ENCODE measurements at places on chromosomes 1 and 21.

DNA sequence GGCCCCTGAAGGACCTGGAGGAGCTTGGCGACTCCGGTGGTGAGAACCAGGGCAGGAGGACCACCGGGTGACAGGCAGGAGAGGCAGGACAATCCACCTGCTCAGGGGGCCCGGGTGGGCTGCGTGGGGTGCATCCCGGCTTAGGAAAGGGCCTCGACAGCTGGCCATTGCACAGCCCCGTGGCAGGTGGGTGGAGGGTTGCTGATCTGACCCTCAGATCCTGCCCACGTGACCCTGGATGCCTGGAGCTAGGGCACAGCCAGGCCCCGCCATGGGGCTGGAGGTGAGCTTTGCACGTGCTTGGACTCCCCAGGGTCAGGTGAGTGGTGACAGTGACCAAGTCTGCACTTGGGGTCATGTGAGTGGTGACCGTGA is 35.5 kb upstream of the SLC19A1 start:
- DNase-seq, result no peak

DNA sequence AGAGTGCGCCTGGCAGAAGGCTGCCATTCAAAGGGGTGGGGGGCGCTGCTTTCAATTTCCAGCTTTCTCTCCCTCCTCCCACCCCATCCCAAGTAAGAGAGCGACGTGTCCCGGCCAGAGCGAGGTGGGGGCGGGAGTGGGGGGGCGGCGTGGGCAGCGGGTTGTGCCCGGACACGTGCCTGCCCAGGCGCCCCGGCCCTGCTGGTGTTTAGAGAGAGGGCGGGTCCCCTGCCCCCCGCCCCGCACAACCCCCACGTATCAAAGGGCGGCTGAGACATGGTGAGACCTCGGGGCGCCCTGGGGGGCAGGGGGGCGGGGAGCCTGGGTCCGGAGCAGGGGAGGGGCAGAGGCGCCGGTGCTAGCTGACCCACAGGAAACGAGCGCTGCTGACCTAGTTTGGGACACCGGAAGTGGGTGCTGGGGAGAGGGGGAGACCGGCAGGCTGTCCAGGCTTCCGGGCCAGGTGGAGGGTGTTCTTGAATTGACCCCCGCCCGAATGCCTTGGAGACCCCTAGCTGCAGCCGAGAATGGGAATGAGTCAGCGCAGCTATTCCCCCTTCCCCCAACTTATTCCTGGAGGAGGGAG is 1.3 kb downstream of the ZBTB7B start:
- peak; percentile 71 for DNase-seq

- peak; percentile 82 for DNase-seq
Measured at GRCh38 chr1:21896652-21897532, 40.2 kb downstream of the HSPG2 start.

- no peak for DNase-seq
Measured at GRCh38 chr1:22918644-22919043, 54.0 kb downstream of the LACTBL1 start.

DNA sequence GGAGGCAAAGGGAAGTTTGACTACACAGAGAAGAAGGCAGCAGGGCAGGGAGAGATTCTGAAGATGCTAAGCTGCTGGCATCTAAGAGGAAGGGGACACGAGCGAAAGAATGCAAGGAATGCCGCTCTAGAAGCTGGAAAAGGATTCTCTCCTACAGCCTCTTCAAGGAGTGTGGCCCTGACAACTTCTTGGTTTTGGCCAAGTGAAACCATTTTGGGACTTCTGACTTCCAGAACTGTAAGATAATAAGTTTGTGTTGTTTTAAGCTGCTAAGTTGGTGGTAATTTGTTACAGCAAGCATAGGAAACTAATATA is 28.5 kb downstream of the MGST3 start:
- peak; percentile 29 for DNase-seq

DNA sequence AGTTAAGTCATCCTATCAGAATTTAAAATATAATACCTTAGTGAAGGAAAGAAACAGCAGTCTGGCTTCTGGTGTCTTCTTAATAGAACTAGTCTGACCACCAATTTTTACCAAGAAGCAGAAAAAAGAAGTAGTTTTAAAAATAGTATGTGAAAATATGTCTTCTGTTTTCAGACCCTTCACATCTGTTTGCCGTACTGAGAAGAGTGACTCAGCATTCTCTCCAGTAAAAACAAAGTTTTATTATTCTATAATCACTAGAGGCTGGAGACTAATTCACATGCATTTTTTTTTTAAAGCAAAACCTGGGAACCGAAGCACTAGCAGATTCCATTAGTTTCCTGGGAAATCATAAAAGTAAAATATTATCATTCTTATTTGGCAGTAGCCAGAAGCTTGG is 163.8 kb downstream of the COL24A1 start:
- DNase-seq, result peak; percentile 81

DNA sequence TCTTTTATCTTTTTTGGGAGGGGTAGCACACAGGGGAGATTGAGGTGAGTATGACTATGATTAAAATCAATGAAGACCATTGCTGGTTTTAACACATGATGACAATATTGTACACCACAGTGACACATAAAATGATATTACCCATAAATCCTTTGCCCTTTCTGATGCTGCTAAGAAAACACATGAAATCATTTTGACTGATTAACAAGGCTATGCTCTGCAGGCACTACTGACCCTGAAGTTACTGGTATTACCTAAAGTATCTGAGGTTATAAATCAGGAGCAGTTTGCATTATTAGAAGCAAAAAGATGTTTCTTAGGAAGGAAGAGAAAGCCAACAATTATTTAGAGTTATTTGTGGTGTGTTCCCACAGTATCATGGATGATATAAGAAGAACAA is 701.2 kb upstream of the PTBP2 start:
- no peak for DNase-seq

DNA sequence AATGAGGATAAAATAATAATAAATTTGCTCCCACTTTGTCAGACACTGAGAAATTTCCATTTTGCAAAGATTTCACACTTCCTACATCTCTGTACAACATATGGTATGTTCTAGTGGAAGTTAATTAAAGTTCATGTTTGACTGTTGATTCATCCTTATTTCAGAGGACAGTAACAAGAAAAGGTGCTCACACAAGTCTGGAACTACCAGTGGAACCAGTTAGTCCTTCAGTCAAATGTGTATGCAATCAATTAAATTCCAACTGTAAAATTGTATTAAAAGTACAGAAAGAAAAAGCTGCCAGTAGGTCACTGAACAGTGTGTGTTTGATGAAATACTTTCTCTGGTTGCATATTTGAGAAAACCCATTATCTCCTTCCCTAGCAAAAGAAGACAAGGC is 496.0 kb upstream of the PKN2 start:
- no peak for DNase-seq

DNA sequence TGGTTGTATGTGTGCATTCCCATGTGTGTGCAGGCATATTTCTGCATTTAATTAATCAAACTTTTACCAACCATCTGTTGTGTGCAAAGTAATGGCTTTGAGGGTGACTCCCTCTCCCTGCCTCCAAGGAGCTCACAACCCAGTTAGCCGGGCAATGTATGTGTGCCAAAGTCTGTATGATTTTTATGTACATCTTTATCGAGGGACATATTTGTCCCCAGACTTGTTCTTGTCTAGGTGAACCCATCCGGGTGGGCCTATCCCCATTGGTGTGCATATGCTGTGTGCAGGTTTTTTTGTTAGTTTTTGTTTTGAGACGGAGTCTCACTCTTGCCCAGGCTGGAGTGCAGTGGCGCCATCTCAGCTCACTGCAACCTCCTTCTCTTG is 1.8 kb downstream of the SYTL1 start:
- no peak for DNase-seq

GRCh38 chr1:1173793-1174415 is at the start of gene TTLL10:
TSS of gene TTLL10 (plus strand) at chr1:1173880. CDS start at chr1:1179216, 5,336 bp downstream.
- no peak for DNase-seq

GRCh38 chr1:22755641-22756040 is 45.0 kb downstream of the EPHB2 start:
- DNase-seq, result peak; percentile 15

- DNase-seq, result no peak
Measured at GRCh38 chr1:117572546-117572945, 33.3 kb upstream of the TENT5C start.

DNA sequence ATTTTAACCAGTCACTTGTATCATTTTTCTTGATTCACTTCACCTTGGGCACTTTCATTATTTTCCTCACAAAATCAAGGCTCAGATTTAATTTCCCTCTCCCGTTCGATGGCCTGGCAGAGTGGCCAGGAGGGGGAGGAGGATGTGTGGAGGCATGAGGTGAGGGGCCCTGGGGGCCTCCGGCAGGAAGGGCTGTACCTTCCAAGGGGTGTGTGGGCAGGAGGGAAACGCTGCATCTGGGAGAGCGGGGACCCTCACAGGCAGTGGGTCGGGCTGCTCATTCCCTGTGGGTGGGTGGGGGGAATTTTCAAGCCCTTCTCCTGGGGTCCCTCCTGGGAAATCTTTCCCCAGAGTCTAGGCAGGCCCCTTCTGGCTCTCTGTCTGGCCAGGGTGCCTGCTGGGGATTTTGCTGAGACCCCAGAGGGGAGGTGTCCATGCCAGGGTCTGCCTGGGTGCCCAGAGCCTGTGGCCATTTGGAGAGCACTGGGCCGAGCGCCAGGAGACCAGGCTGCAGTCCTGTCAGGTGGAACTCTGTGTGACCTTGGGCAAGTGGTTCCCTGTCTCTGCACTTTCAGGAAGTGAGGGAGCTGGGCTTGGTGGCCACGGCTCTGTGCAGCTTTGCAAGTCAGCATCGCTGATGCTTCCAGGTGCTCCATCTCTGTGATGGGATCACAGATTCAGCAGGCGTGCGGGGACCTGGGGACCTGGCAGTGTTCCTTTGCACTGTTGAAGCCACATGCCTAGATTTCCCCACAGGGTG is 81.9 kb upstream of the C1orf174 start:
- no peak for DNase-seq

GRCh38 chr1:204176049-204176448 is 9.9 kb upstream of the REN start:
- no peak for DNase-seq

DNA sequence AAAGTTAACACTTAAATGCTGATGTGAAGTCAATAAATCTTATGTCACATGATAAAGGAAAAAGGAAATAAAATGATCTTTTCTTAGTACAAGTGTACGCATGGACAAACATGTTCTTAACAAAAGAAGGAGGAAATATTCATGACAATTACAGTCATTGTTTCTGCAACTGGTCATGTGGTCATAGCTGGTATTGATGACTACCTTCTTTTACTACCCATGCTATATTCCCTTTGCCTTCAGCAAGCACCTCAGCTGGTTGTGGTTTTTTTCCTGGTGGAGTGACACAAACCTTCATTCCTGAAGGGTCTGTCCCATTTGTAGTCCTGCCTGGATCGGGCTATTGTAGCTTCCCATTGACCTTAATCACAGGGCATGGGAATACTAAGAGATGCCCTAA is 23.4 kb upstream of the TSHB start:
- DNase-seq, result no peak

GRCh38 chr1:162942916-162943559 is 82.1 kb upstream of the CCDC190 start:
- DNase-seq, result no peak

- DNase-seq, result no peak
Measured at GRCh38 chr1:3126756-3127678, 58.0 kb downstream of the PRDM16 start.

- DNase-seq, result peak; percentile 59
Measured at GRCh38 chr21:35503671-35504070, 454.6 kb upstream of the RUNX1 start.

DNA sequence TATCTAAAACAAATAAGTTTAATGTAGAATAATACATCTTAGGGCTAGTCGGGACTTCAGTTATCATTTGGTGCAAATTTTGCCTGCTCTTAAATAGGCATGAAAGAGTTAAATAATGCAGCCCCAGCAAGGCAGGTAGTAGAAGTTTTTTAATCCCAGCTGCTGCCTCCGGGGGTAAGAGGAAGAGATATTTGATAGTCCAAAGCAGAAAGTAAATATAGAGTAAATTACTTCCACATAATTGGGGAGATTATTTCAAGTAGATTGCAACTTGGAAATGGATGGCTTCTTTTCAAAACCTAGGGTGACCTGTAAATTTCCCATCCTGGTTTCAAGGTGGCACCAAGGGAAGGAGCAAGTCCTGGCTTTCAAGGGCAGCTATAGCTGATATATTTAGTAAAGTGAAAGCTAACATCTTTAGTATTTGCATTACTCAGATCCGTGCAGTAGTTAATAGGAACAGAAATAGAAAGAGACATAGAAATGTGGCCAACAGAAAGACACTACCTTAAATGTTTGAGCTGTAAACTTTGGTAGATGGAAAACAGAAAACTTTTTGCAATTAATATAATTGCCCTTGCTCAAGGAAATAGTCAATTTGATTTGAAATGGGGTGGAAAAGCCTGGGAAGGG is 109.1 kb downstream of the LMO4 start:
- no peak for DNase-seq

DNA sequence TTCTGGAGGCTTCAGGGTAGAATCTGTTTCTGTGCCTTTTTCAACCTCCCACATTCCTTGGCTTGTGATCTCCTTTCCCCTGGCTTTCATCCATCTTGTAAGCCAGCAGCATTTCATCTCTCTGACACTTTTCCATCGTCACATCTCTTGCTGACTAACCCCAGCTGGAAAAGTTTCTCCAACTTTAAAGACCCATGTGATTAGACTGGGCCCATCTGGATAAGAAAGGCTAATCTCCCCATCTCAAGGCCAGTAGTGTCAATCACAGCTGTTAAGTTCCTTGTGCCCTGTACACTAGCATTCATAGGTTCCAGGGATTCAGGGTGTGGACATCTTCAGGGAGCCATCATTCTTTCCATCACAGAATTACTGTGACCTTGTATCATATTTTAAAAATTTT is 452.1 kb downstream of the TTLL7 start:
- peak; percentile 30 for DNase-seq

- DNase-seq, result peak; percentile 70
Measured at GRCh38 chr21:41065539-41065938, 102.4 kb upstream of the BACE2 start.

- DNase-seq, result no peak
Measured at GRCh38 chr1:29586991-29587745, 350.8 kb downstream of the PTPRU start.

DNA sequence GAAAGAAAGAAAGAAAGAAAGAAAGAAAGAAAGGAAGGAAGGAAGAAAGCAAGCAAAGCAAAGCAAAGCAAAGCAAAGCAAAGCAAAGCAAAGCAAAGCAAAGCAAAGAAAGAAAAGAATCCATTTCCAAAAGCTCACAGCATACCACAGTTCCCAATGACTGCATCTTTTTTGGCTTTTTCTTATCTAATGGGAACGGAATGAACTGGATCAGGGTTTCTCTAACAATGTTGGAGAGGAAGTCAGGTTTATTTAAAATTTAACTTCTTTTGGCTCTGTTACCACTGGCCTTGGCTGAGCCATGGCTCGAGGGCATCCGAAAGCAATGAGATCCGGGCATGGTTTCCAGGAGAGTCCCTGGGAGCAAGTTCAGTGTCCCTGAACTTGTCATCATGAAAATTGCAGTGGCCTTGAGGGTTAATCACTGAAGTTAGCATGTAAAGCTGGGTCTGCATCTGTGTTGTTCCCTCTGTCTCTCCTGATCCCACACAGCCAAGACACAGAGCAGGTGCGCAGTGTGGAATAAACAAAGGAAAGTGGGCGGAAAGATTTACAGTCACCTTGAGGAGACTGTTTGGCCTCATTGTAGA is 34.6 kb upstream of the CTPS1 start:
- peak; percentile 88 for DNase-seq

DNA sequence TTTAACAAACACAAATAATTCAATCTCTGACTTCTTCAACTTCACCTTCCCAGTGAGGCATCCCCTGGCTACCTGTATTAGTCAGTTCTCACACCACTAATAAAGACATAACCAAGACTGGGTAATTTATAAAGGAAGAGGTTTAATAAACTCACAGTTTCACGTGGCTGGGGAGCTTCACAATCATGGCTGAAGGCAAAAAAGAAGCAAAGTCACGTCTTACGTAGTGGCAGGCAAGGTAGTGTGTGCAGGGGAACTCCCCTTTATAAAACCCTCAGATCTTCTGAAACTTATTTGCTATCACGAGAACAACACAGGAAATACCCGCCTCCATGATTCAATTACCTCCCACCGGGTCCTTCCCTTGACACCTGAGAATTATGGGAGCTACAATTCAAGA is 478.5 kb downstream of the ADGRL2 start:
- no peak for DNase-seq
